ENCODE measurements at places on chromosomes 6 and 20. TPM values are rescaled to one million over a fixed set of nuclear protein-coding genes. Genes with fewer than 3 reads are reported as not detected.
A peak's percentile ranks its signal among the peaks of the same experiment; 100 is the strongest.

SNAI1 gene
- total RNA-seq = 0.34 TPM

DNA sequence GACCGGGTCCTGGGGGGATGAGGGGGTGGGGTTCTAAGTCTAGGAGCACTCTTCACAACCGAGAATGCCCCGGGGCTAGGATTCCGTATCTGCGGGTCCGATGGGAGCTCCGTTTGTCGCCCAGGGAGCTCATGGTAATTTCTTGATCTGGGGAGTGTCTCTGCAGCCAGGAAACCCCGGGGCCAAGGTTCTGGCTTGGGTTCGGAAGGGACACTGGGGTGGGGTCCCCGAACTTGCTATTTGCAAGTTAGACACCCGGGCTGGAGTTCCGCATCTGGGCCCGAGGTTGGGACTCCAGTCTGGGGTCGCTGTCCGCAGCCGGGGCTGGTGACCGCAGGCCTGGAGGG lies 397 bp downstream of the PEDS1 start:
- no peak for DNase-seq

DNA sequence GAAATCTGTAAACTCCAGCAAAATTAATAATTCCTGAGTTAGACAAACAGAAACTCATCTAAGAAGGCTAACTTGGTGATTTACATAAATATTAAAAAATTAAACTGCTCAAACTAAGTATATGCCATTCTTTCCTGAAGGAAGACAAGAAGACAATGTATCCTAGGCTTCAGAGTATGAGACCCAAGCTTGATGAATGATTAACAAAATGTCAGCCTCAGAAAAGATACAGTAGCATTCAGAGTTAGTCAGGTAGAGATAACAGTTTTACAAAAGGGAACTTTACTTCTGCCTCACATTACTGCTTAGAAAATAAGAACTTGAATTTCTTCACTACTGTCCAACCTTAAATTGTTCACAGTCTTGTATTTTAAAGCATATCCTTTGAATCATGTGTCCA lies 12.0 kb downstream of the CSNK2A1 start:
- DNase-seq = no peak

DNA sequence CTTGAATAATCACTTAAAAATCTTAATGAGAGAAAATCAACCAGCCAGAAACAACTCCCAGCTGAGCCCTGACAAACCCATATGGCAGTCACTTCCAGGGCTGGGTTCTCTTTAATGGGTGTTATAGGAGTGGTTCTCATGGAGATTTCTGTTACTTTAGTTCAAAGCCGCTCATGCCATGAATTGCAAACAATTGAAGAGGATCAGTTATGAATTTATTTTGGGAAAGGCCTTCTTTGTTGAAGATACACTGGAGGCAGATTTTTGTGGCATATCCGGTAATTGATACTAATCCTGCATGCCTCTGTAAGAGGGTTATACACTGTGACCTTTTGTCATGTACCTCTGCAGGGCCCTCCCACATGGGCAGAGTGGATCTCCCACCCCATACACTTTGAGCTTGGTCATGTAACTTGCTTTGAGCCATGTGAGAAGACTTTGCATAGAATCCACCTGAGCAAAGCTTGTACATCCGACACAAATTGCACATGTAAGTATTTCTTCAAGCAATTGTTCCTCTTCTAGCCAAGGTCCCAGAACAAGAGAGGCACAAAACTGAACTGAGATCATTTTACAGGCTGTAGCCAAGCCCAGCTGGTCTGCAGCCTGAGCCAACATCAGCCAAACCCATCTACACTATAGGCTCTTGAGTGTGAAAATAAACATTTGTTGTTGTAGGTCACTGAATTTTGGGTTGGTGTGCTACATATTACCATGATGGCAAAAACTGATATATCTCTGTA lies 492.3 kb downstream of the PREX1 start:
- DNase-seq = no peak

DNA sequence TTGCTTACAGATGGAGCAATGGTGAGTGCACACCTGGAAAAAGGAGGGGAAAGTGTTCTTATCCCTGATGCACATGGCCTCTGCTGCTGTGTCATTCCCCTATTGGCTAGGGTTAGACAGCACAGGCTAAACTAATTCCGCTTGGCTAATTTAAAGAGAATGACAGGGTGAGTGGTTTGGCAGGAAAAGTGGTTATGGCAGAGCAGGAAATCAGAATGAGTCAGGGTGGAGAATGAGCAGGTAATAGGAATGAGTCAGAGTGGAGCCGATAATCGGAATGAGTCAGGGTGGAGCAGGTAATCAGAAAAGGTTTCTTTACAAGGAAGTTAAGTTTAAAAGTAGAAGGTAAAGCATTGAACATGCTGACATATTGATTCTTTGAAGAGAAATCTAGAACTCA lies 355.5 kb upstream of the HTR1E start:
- DNase-seq = no peak

DNA sequence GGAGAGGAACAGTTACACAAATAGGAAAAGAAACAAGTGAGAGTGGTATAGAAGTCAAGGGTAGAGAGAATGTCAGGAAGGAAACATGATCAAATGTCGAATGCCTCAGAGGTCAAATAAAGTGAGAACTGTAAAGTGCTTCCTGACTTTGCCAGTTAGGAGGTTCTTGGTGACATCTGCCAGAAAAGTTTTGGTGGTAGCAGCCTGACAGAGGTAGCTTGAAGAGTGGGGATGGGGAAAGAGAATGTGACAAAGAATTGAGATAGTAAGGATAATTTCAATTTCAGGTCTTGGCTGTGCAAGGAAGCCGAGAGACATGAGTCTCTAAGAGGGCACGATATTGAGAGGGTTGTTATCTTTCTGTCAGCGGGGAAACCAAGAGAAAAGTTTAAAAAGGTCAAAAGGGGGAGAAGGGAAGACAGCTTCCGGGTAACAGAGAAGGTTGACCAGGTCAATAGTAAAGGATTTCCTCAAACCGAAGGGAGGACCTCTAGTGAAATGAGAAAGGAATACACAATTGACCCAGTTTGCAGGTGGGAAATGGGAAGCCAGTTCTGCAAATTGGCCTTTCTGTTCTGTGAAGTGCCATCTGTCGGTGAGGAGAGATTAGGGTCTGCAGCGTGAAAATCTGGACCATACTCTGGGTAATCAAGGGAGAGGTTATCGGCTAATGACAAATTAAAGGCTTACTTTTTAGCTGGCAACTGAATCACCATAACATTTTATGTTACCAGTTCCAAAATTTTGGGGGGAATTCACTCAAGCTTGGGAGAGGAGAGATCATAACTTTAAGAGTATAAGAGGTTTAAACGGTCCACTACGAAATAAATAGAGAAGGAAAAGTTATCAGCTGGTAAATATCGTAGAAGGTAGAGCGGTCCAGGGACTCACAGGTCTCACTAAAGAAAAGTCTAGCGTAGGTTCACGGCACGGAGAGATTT lies 973 bp upstream of the BRD2 start:
- peak; percentile 51 for DNase-seq

DNA sequence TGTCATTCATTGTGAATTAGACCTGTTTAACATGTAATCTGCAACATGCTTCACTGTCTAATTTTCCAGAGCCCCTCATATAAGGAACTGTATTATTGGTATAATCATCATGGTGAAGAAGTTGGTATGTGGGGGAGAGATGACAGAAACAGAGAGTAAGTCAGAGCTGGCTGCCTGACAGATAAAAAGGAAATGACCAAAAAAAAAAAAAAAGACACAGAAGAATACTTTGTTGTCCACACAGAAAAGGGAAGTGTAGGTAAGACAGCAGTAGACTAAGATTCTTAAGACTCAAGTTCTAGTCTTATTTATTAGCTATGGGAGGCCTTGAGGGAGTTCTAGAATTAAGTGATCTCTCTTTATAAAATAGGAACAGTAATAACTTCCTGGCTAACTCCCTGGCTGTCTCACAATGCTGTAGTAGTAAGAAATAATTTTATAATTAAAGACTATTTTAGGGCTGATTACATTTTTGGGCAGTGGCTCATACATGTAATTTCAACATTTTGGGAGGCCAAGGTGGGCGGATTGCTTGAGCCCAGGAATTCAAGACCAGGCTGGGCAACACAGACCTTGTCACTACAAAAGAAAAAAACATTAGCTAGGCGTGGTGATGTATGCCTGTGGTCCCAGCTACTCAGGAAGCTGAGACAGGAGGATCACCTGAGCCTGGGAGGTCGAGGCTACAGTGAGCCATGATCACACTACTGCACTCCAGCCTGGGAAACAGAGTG lies 102.5 kb downstream of the PRL start:
- no peak for DNase-seq

GRCh38 chr20:16476032-16476431 lies 97.2 kb downstream of the KIF16B start:
- DNase-seq = no peak

DNA sequence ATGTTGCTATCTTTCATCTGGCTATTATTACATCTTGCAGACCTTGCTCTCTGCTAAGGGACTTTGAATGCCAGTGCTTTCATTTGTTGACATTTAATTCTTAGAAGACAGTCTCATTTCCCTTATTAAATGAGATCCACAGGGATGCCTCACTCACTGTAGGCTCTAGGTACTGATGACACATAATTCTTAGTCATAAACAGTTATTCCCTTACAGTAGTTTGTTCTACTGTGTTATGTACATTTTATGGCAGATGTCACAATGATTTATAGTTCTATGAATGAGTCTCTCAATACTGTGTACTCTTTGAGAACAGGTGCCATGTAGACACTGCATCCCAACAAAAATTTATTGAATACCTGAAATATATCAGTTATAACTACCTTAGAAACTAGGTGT lies 70.3 kb downstream of the FAM83B start:
- DNase-seq = no peak

- DNase-seq = no peak
These were observed 184.9 kb upstream of the CST7 start for GRCh38 chr20:24764027-24764793.

DNA sequence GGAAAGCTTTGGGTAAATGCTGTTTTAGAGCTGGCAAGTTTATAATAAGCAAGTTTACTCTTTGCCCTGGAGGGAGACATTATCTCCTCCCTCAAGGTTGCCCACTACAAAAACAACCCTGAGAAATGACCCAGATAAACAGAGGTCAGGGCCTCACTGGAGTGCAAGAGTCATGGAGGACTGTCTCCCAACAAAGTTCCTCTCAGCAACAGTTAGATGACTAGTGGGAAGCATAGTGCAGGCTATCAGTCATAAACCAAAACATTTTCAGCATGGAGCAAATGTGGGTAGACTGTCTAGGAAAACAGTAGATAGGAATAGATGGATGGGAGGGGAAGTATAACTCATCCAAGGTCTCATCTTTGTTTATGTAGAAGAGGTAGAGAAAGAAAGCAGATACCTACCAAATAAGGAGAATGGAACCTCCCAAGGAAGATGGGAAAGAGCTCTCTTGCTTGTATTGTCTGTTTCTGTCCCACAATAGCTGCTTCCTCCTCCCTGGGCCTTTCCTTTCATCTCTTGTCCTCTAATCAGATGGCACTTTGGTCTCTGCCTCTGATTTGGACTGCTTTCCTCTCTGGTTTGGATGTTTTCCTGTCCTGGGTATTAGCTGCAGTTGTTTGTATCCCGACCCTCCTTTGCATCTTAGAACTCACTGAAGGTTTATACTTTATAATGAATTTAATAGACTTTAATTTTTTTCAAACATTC lies 95.4 kb downstream of the WASF1 start:
- DNase-seq = no peak

DNA sequence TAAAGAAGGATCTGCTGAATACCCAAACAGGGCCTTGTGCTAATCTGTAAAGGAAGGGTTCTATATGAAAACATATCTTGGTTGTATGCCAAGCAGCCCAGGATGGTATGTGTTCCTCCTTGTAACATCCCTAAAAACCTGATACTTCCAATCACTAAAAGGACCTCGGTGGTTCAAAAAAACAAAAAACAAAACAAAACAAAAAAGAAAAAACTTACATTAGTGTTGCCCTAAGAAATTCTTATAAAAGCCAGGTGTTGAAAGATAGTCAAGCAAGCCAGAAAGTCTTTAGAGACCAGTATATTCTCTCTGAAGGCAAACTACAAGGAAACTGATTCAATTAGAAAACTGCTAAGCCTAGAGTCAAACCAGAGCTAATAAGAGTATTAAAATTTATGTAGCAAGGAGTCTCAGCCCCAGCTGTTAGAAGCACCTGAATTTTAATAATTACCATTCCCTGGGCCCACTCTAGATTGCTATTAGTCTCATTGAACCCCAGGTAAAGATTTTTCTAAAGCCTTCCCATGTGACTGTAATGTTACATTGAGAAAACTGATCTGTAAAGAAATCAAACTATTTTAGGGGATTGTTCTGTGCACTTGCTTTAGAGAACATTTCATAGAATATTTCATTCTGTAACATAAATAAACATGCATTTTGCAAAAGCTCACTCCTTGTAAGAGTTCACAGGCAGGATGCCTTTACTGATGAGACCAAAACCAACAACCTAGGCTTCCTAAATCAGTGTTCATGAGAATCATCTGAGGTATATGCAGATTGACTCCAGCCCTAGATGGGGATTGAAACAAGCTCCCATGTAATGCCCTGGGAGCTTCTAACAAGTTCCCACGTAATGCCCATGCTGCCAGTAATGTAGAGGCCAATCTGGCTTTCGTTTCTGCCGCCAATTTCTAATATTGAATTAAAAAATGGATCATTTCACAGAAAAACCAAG lies 95.2 kb upstream of the BTN3A2 start:
- DNase-seq = no peak

DNA sequence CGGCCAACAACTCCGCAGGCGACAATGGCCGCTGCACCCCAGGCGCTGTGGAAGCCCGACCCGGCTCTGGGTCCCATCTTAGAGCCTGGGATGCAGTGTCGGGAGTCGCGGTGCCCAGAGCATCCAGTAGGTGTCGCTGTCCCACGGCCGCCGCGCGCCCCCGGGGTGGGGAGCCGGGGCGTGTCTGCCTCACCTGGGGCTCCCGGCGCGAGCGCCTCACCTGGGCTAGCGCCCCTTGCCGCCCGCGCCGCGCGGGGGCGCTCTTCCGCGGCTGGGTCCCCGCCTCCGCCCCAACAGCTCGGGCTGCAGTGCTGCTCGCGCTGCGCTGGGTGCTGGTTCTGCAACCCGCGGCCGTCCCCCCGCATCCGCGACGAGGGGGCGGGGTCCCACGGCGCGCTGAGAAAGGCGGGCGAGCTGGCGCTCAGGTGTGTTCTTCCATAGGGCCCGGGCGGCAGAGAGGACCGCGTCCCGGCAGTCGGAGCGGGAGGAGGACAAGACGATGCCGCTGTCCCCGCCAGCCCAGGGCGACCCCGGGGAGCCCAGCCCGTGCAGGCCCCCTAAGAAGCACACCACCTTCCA lies at the start of gene CRYBG1:
CRYBG1 (plus strand) TSS at position 308 of the 579 bp plus-strand sequence; CDS start at position 500, 192 bp downstream.
- peak; percentile 84 for DNase-seq
